ENCODE measurements at places on chromosomes 6 and 20.
A peak's percentile ranks its signal among the peaks of the same experiment; 100 is the strongest.

DNA sequence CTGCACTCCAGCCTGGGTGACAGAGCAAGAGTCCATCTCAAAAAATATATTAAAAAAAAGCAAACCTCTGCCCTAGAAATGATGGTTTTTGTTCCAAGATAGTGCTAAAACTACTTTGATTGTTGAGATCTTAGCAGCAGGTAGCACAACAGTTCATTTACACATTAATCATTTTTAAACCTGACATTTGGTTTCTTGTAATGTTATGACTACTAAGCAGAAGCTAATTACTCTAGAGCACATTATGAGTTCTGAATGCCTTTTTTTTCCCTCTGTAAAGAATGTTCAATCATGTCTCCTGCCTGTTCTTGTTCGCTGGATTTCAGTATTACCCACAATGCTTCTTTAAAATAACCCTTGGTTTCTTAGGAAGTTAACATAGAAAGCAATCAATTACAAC, 24.7 kb upstream of the PHF3 start:
- DNase-seq = no peak

GRCh38 chr6:169115632-169116031, 138.0 kb downstream of the THBS2 start:
- no peak for DNase-seq

- no peak for DNase-seq
These were observed 145.1 kb downstream of the RIMS1 start for GRCh38 chr6:72031471-72031870.

DNA sequence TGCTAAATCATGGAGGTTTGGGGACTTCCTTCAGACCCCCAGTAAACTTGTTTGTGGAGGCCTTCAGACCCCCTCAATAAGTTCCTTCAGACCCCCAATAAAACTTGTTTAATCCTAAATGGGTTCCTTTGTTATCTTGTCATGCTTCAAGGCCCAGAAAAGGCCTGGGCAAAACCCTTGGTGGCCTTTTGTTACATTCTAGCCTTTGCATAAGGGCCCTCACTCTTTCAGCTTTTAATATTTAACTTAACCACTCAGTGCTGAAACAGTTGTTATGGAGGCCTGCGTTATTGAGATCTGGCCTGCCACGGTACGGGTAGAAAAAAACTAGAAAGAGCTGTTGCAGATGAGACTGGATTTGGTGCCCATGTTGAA, 4.3 kb upstream of the DYNLRB1 start:
- DNase-seq = no peak

- no peak for DNase-seq
These were observed 10.4 kb downstream of the PLCG1 start for GRCh38 chr20:41147767-41148191.

DNA sequence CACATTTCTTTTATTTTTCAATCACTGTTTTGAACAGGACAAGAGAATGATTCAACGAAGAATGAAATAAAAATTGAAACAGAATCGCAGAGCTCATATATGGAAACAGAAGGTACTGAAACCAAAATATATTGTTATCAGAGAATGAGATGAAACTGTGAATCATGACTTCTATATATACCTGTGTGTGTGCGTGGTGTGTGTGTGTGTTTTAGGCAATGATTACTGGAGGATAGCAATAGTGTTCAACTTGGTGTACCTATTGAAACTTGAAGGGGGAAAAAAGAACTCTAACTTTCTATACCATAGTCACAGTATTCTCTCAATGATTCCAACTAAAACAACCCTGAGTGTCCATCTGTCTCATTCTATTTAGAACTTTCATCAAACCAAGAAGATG, 586.6 kb downstream of the KIF16B start:
- no peak for DNase-seq

- no peak for DNase-seq
These were observed 26.8 kb upstream of the HSF2 start for GRCh38 chr6:122372647-122373046.

DNA sequence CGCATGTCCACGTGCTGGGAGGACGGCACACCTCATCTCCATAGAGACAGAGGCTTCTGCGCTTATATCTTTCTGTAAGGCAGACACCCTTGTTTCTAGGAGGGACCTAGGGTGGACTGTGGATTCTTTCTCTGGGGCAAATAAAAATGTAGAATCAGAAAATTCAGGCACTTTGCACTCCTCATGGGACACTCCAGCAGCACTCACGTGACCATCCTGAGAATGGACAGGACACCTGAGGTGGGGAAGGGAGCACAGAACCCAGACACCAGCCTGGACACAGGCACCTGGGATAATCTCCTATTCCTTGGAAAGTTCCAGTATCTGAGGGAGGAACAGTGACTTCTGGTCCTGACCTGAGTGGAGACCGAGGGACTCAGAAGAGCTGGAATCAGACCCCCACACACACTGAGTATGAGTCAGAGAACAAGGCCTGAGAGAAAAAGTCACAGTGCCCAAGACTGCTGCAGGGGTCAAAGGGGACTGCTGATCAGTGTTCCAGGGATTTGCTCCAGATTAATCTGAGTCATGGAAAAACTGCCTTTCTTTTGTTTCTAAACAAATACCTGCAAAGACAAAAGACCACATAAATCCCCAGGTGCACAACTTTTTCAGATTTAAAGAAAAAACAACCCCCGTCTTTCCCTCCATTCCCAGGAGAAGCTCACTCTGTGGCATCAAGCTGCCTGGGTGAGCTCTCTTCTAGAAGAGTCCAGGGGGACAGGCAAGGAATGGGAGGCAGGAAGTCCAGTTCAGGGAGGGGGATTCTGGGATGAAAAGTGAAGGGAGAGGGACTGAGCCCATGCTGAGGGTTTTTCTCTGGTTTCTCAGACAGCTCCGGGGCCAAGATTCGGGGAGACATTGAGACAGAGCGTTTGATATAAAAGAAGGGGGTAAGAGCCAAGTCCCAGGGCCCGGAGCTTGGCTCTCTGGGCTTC, 35.6 kb upstream of the MICB start:
- no peak for DNase-seq

DNA sequence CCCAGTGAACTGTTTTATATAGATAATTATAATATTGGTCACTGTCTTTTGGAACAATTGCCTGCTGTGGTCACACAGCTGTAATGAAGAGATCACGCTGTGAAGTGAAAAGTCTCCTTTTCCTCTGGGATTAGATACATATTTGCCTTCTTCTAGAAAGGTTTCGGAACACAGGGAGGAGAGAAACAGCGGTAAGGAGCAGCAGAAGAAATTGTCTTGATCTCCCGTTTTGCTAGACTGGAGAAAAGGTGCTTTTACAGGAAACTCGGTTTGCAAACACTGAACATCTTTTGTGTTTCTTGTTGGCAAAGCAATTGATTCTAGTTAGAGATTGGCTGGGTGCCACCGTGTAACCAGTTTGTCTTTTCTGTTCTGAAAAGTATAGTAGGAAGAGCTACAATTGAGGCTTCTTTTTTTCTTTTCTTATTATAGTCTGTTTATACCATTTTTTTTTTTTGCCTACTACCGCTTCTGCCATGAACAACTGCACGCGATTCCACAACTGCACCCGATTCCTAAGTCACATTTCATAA, 404.1 kb upstream of the ID4 start:
- DNase-seq = no peak

- DNase-seq = no peak
These were observed 11.1 kb upstream of the LCA5 start for GRCh38 chr6:79548304-79548703.

- DNase-seq = no peak
These were observed 83.6 kb upstream of the CCDC167 start for GRCh38 chr6:37583261-37583660.

DNA sequence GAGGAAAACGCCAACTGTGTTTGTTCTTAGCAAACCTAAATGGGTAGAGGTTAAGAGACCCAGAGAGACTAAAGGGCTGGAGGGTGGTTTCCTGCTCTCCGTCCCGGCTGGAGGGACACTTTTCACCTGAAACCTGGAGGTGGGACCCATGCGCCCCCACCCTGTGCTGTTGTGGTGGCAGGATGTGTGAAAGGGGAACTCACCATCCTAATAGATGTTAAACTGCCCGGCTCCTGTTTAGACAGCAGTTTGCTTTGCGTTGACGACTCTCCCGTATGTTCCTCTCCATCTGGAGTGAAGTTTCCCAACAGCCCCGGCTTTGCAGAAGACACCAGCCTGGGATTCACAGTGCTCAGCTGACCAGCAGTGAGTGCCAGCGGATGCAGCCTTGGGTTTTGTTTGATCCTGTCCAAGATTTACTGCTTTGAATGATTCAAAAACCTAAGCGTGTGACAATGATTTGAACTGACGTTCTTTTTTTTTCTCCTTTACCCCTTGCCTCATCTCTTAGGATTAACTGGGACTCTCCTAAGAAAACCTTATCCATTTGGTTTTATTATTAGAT, 66.0 kb downstream of the CDH4 start:
- DNase-seq = no peak

DNA sequence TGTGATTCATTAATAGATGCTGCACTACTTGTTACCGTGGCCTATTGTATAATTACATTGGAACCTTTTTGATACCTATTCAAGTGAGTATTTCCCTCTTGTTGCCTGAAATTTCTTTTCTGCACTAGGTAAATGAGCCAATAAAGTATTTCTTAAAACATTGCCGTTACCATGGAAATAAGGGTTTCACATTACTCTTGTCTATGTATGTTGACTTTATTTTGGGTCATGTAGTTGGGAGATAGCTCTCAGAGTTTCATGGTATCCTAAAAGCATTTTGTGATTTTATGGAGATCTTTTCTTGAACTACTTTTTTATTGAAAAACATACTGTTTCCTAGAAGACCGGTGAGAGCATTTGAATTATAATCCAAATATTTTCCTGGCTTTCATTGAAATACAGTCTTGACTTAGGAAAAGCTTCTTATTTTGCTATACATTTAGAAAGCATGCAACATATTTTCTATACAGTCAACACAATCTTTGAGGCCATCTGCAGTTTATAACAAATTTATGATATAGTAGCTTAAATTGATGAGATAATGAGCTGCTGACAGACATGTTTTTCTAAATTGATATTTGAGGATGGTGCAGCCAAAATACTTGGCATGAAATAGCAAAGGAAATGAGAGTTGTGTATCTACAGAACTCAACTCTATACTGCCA, 650.4 kb downstream of the RFPL4B start:
- no peak for DNase-seq

DNA sequence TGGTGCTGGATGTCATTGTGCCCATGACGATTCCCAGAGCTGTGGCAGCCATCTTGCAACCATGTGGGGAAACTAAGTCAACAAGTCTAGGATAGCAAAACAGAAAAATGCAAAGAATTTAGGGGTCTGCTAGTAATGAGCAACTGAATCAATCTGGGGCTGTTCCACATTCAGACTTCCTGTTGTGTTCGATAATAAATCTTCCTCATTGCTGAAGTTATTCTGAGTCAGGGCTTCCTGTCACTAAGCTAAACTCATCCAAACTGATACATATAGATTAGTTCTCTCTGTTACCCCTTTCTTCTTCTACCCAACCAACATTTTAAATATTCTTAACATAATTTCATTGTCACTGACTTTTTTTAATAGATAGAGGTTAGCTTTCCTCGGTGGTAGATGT, 205.9 kb downstream of the HACE1 start:
- DNase-seq = no peak

GRCh38 chr6:79377047-79377446, 142.6 kb upstream of the HMGN3 start:
- no peak for DNase-seq

GRCh38 chr6:16698162-16698533, 63.1 kb downstream of the ATXN1 start:
- DNase-seq = no peak

- no peak for DNase-seq
These were observed 103.1 kb downstream of the QRSL1 start for GRCh38 chr6:106732376-106732940.

GRCh38 chr6:16332175-16332542, 93.8 kb downstream of the GMPR start:
- peak; percentile 63 for DNase-seq

GRCh38 chr6:125018136-125018535, 55.9 kb downstream of the RNF217 start:
- no peak for DNase-seq

DNA sequence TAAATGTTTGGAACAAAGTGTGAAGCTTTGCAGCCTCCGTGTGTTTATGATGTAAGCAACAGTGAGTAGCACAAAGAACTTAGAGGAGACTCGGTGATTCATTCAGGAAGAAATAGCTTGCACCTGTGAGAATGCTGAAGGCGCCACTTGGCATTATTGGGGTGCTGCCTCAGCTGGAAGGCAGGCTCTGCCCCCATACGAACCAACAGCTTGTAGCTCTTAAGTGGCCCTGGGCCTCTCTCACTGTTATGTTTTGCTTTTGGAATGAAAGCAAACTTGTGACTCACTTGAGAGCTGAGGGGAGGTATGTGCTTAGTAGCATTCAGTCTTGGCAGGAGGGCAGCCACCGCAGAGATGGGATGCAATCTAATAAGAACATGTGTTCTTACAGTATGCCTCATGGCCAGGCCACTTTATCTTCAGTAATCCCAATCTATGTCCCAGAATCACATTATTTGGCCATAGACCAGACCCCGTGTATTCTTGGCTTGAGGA, 310.7 kb downstream of the EYA4 start:
- DNase-seq = no peak

DNA sequence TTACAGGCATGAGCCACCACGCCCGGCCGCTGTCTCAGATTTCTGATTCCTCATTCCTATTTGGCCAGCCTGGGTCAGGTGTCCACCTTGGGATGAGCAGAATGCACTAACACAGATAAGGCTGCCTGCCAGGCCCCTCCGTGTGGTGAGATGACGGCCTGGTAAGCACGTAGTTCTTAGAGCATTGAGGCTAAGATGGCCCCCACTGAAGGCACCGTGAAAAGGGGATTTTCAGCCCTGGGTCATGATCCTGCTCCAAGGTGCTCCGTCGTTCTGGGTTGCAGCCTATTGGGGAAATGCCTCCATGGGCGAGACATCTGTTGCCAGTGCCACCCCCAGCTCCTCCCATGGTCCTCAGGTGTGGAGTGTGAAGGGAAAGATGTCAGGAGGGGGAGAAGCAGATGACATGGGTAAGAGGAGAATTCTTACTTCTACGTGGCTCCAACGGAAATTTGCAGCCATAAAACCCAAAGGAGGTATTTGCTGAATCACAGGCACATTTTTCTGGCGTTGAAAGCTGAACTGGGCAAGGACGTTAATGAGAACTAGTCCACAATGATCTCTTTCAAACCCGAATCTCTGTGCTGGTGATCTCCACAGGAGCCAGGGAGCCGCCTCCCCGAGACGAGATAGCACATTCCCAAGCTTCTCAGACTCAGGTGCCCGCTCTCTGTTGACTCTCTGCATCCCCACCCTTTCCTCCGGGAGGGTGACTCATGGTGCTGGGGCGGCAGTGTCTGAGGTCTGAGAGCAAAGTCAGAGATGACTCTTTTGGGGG, 34.0 kb upstream of the BMP6 start:
- no peak for DNase-seq

GRCh38 chr20:38299963-38300362, 4.0 kb upstream of the BPI start:
- DNase-seq = no peak

DNA sequence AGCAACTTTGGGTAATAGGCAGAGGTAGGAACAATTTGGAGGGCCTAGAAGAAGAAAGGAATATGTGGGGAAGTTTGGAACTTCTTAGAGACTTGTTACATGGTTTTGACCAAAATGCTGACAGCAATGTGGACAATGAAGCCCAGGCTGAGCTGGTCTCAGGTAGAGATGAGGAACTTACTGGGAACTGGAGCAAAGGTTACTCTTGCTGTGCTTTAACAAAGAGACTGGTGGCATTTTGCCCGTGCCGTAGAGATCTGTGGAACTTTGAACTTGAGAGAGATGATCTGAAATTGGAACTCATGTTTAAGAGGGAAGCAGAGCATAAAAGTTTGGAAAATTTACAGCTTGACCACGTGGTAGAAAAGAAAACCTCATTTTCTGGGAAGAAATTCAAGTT, 28.3 kb upstream of the TMEM200A start:
- DNase-seq = no peak

- no peak for DNase-seq
These were observed 54.3 kb downstream of the CARMIL1 start for GRCh38 chr6:25333471-25333870.

Measured in activated CD4-positive, alpha-beta T cell treated with anti-CD3 and anti-CD28 coated beads, Interleukin-2, amount 50 U/mL, for 24 hours (primary cell).